ENCODE measurements at places on chromosomes 5 and 9.

- DNase-seq = no peak
These were observed 369 bp downstream of the OCLN start for GRCh38 chr5:69492923-69493395.

DNA sequence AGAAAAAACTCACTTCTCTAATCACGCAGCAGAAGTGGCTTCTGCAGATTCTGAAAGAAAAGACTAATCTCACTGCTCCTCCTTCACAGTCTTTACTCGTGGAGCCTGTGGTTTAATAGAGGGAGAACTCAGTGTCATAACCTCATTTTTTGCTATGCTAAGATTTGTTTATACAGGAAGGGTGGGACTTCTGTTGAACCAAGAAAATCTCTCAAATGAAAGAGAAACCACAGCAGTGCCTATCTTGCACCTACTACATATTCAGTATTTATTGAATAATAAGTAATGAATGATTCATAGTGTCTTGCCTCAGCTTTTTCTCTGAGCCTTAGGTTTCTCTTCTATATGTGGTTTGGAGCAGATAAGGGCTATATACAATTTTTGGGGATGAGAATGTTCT lies 136.1 kb upstream of the DMAC1 start:
- DNase-seq = peak; percentile 31

- no peak for DNase-seq
These were observed 597.0 kb downstream of the CHSY3 start for GRCh38 chr5:130501151-130501865.

DNA sequence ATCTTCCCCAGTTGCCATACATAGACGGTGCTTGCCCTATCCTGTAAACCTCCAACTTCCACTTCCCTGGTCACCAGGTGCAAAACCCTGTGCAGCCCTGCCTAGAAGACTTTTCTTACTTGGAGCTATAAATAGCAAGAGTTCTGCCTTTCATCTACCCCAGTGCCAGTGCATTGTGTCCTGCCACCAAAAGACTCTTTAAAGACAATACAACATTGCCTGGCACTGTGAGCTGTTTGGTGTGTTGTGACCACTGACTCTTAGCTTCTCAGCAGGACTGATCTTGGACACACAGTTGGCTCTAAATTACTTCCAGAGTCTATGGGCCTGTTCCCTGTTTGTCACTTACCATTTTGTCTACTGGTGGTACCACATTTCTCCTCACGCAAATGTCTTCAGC lies 608.1 kb downstream of the CDH9 start:
- DNase-seq = no peak

DNA sequence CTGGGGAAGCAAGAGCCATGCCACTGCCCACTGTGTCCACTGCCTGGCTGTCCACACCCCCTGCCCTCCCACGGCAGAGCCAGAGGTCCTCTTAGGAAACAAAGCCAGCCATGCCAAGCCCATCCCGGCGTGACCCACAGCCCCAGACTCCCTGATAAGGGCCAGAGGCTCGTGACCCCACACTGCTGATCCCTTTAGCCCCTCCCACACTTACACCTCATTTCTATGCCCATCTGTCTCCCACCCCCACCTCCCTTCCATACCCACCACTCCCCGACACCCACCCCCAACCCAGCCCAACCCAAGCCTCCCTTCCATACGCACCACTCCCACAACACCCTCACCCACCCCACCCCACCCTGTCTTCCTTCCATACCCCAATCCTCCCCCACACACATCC lies 17.3 kb downstream of the PTGES start:
- no peak for DNase-seq

DNA sequence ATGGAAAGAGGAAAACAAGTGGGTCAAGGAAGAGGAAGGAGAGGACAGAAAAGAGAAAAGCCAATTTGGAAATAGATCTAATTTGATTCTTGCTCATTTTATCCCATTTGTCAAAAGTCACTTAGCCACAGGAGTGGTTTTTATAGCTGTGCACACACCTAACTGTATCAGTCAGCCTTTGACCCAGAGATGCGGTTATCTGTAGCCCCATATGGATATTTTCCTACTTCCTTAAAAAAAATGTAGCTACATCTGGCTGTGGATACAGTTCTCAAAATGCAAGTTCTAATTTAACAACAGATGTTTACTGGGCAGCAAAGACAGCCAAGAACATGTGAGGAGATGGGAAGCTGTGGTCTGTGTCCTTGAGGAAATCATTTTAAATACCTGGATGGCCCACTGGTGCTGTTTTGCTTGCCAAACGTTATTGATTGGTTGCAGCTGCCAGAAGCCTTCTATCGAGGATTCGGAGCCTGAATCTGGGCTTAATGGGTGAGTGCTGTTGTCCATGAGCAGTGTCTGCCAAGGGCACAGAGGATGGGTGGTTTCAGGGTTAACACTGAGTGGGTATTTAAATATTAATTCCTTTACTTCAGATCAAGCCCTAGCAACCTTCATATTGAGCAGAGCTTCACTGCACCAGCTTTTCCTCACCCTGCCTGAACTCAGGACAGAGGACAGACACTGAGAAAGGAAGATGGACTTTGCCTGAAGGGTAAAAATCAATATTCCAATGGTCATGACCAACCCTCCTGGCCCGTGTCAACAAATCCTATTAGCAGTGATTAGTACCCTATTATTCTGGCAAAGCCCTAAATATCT lies 92.2 kb downstream of the APBA1 start:
- DNase-seq = no peak

DNA sequence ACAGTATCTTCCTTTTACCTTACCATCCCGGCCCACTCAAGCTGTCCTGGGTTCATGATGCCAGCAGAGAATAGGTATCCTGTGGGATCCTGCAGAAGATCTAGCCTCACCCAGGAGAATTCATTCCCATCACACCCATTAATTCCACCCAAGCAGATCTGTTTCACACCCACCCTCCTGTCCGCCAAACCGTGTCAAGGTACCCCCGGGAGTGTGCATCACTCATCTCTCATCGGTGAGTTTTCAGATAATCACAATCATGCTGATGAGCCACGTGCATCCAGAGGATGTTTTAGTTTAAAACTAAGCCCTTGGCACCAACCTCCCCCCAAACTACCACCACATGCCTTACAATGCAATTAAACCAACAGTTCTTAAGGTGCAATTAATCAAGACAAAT lies 18.8 kb downstream of the ANKH start:
- no peak for DNase-seq

GRCh38 chr5:50711280-50711679 lies 44.8 kb downstream of the PARP8 start:
- DNase-seq = no peak

DNA sequence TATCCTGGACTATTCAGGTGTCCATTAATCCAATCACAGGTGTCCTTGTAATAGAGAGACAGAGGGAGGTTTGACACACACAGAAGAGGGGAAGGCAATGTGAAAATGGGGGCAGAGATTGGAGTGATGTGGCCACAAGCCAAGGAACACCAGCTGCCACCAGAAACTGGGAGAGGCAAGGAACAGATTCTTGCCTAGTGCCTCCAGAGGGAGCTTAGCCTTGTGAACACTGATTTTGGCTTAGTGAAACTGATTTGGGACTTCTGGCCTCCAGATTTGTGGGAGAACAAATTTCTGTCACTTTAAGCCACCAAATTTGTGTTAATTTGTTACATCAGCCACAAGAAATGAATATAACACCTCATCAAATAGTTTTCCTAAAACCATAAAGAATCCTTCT lies 416.2 kb downstream of the ENC1 start:
- no peak for DNase-seq

DNA sequence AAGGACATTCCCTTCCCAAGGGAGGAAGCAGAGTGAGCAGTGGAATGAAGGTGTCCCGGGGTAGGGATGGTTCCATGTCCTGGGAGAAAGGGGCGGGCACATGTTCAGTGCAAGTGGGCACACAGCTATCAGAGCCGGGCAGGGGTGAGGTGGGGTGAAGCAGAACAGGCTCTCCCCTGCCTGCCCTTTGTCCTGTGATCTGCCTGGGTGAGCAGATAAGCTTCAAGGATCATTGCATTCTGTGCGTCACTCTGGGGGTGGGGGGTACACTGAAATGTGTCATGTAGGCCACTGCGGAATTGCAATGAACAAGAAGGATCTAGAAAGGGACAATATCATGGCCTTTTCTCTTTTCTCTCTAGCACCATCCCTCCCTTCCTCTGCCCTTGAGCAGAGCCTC lies 61.7 kb upstream of the SHB start:
- no peak for DNase-seq

DNA sequence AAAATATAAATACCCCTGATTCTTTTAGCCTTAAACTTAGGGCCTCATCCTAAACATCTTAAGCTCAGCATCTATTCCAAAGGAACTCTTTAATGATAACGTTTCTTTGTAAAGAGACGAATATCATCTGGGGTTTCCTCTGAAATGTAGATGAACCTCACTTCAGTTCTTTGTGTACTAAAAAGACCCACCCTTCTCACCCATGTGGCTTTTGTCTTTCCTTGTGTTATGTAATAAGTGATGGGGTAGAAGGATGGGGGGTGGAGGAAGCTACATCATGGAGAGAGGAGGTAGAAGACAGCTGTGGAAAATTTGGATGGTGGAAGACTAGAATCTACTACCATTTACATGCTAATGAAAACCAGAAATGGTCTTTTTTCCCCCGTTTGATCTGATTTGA lies 111.0 kb downstream of the NDUFS4 start:
- DNase-seq = no peak

DNA sequence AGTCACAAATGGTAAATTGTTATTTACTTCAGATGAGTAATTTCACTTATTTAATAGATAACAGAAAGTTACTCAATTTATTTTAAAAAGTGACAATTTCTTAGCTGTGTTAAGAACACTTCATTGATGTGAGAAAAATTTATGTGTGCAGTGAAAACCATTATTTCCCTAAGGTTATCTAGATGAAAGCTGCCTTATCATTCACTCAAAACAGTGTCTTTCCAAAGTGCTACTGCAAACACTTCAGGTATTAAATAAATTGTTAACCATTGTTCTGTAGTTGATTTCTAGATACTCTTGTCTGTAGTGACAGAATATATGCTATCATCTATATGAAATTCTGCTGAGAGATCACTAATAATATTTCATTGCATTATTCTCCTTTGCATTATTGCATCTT lies 33.5 kb upstream of the PRDM9 start:
- DNase-seq = no peak

- peak; percentile 71 for DNase-seq
These were observed 123.8 kb upstream of the PHYKPL start for GRCh38 chr5:178356431-178356872.

- peak; percentile 92 for DNase-seq
These were observed at the start of gene FANCC for GRCh38 chr9:95317119-95317892. FANCC (minus strand) TSS chr9:95317709; CDS start chr9:95249291, 68,418 bp downstream.

DNA sequence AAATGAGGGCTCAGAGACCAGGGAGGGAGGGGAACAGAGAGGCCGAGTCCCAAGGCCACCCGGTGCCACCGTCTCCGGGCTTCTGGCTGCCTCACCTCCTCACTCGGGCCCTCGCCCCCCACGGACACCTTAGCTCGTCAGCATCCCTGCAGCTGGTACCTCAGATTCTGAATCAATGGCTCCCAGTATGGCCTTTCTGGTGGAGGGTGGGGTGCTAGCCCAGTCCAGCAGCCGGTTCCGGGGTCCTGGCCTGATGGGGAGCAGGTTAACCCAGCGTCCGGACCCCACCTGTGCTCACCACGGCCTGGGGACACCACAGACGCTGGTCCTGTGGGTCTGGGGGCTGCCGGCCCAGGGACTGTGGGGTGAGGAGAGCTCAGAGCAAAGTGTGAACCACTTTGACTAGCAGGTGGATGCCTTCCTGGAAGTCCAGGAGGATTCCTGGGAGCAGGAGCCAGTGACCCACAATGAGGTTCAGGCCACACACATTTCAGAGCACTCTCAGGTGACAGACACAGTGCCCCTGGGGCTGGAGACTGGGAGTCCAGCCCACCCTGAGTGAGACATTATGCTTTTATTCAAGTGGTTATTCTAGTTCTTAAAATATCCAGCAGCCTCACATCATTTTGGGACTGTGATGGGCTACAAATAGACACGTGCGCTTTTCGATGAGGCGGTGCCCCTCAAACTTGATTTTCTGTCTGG lies 53.3 kb downstream of the AHRR start:
- DNase-seq = no peak

GRCh38 chr9:95857124-95857523 lies 18.4 kb upstream of the ERCC6L2 start:
- peak; percentile 76 for DNase-seq

DNA sequence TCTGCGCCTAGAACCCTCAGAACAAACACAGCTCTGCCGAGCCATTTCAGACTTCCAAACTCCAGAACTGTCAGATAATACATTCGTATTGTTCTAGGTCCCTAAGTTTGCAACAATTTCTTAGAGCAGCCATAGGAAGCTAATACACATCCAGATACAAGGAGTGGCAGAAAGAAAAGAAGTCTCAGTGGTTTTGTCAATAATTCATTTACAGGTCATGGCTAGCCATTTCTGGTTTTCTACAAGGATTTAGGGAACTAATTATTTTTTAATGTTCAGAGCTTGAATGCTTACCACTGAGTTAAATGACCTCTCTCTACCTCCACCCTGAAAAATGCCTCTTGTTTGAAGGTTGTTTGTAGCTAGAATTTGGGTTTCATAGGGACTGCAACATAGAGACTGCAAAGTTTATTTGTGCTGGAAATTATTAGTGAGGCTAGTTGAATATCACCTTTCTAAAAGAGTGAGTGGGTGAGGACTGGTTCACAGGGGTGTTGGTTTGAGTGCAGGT lies 15.5 kb upstream of the ERMP1 start:
- DNase-seq = no peak

Measured in fibroblast of skin of scalp (primary cell).